ENCODE measurements at places on chromosomes 2 and 18.
A peak's percentile ranks its signal among the peaks of the same experiment; 100 is the strongest.

DNA sequence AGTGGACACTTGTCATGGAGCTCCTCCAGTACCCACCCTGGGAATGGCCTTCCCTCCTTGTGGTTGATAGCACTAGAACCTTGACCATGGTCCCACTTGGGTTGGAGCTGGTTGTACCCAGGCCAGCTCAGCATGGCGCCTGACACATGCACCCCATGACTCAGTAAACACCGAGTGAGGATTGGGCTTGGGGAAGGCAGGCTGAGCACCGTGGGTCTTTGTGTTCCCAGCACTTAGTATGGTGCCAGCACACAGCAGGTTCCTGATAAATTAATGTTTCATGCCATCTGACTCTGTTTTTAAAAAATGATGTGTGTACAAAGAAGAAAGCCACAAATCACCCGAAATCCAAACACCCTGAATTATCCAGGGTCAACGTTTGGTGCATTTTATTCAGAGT lies 69.8 kb downstream of the CIB4 start:
- DNase-seq: no peak

GRCh38 chr2:239774142-239774462 lies 251.0 kb downstream of the NDUFA10 start:
- no peak for DNase-seq

DNA sequence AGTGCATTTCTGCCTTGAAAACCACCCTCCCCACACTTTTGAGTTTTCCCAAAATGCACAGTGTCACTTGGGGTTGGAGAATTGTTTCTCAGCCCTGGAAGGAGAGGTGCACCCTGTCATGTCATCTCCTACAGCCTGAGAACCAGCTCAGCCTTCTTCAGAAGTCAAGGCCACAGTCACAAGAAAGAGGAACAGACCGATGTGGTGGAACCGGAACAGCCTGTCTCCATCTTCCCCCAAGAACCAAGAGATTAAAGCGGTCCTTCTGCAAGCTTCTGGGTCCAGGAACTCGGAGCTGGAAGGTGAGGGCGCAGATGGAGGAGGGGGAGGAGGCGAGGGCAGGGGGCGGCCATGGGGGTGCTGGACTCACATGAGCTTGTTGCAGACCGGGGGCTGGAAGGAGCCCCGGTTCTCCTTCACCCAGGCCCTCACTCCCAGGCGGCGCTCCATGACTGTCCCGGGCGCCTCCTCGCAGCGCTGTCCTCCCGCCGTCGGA lies 248 bp downstream of the HAAO start:
- DNase-seq: peak; percentile 23

- no peak for DNase-seq
These were observed 17.4 kb upstream of the SAG start for GRCh38 chr2:233290051-233290845.

DNA sequence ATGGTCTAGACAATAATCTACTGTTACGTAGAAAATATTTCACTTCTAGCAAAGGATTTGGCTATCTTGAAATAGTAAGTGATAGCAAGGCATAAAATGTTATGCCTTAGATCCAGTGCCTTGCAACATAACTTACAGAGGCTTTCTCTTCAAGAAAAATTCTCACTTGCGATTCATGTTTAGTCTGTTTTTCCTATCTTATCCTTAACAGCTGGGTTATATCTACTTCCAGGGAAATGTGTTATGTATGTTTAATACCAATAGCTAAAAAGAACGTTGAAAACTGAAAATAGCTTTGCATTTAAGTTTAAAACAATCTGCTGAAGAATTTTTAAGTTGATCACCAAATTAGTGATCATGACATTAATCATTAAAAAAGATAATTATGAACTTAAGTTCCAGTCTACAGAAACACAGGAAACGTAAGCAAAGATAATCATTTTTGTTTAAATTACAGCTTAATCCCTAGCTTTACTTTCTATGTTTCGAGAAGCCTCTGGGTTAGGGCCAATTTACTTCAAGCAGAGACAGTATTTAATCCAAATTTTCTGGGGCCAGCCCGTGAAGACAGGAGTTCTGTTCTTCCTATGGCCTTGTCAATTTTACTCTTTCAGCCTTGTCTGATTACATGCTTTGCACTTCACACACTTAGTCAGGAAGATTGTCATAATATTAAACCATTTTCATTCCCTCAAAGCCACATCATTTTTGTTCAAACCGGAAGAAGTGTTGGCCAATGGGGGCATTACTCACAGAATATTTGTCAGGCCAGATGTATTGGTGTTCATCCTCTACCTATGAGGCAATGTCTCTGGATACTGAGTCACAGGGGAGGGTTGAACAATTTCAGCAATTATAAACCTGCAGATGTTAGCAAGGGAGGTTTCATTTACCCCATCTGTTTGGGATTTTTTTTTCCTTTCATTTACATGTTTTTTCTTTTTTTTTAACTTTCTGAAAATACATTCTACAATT lies 1132.9 kb upstream of the ZEB2 start:
- DNase-seq: no peak

GRCh38 chr2:59427980-59428379 lies 1125.5 kb downstream of the BCL11A start:
- DNase-seq: no peak

- peak; percentile 61 for DNase-seq
These were observed 96.4 kb downstream of the RTP5 start for GRCh38 chr2:241965931-241966412.

DNA sequence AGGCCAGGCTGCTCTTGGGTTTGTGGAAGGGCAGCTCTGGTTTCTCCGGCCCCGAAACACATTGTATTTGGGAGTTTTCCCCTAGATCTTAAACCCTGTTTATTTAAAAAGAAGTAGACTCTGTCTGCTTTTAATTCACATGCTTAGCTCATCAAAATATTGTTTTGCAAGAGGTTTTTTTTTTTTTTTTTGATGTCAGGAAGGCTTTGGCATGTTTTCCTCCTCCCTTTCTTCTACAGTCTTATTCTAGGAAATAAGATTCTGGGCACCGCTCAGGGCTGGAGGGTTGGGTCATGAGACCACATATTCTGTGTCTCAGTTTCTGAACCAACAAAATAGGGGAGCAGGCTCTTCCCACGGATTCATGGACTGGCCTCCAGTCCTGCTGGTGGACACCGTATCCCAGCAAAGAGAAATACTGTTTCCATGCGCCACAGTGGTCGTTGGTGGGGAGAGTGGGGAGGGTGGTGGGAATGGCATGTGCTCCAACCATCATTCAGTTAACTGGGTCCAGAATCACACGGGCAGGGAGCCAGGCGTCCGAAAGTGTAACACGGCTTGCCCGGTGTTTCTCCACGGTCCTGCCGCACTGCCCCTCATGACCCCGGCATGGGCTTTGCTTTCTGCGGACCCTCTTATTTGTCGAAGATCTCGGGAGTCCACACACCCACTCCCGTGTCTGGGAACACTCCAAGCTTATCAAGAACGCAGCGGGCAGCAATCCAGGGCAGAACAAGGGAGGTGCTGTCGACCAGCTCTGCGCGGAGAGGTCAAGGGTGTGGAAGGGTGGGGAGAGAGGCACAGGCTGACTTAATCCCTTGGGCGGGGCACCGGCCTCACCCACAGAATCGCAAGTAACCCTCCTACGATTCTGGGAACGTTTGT lies 176.7 kb downstream of the GLI2 start:
- no peak for DNase-seq

GRCh38 chr18:8705238-8705960 lies at the start of gene MTCL1:
TSS of gene MTCL1 (plus strand) at chr18:8705556. CDS start at chr18:8705661, 105 bp downstream.
- no peak for DNase-seq

DNA sequence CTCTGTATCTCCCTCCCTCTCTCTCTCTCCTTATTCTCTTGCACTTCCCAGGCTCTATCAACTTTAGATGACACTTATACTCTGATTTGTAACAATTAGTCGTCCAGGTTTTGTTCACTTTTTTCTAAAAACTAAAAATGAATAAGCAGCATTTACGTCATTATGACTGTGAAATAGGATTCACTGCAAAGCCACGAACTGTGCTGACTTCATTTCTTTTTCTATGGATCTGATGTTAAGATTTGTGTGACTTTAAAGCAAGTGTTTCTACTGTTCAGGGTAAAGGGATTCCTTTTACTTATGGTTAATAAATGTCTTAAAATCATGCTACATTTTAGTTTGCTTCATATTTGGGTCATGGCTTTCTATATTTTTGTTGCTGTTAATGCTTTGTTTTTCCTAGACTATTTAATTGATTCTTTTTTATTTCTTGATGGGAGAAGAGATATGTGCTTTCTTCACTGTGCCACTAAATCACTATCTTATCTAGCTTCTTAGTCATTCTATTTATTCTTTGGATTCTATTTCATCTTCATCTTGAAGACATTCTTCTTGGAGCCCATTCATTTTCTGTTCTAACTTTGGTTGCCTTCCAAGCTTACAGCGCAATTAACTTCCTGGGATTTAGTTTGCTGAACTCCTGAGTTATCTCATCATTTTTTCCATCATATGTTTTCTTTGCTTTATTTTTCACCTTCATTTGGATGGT lies 480.4 kb upstream of the TRIB2 start:
- DNase-seq: no peak

DNA sequence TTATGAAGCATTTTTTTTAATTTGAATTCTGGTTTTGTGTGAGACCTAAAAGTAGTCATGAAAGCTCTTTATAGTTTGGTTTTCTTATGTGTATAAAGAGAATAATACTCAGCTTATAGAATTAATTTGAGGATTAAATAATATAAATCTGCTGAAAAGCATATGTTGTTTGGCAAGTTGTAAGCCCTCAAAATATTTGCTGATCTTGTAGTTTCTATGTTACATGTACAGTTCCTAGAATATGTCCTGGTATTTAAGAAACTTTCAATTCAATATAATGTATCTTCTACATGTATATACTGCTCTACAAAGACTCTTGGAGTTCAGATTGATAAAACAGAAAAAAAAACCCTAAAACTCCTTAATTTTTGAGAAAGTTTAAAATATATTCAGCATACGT lies 605.5 kb upstream of the FAM98A start:
- no peak for DNase-seq

DNA sequence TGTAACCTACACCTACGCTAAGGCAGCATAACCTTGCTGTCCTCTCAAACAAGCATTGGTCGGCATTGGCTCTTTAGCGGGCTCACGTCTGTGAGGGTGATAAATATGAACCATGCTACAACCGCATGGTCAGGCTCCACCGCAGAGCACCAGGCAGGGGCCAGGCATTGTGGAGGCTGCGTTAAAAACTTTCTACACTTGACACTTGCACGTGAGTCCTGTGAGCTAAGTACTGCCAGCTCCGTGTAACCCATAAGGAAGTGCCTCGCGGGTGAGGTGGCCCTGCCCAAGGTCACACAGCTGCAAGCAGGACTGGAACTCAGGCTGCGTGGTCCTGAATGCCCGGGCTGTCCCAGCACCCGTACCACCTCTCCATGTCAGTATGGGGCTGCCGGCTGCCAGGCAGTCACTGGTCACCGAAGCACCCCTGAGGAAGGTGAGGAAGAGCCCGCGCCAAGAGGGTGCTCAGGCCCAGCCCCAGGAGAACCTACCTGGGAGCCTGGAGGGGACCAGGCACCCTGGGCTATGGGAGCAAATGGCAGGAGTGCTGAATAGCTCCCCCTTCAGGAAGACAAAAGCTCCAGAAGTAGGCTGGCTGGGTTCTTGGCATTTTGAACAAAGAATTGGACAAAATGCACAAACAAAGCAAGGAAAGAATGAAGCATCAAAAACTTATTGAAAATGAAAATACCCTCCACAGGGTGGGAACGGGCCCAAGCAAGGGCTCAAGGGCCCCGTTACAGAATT lies 271.1 kb upstream of the RAB6C start:
- DNase-seq: no peak

All from stimulated activated CD4-positive, alpha-beta T cell treated with anti-CD3 and anti-CD28 coated beads, Interleukin-4, amount 100 ng/mL, for 4 hours (primary cell).